Activated T-cell treated with anti-CD3 and anti-CD28 coated beads, Interleukin-2, amount 50 U/mL, for 48 hours (primary cell): ENCODE measurements at places on chromosomes 12 and 14.

DNA sequence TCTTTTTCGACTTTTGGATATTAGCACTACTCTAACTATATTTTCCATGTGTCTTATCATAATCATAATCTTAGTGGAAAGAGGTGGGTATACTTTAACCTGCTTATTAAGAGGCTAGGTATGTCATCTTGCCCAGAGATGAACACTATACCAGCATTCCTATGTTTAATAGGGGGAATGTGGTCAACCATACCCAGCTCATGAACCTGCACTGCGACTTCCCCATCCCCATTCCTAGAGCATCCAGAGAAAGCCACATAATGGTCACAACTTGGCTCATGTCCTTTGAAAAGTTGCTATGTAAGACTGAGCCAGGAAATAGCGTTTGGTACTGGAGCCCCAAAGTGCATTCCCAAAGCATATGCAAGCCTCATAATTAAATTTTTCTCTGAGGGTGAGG is 55.2 kb downstream of the TMCC3 start:
- no peak for DNase-seq

DNA sequence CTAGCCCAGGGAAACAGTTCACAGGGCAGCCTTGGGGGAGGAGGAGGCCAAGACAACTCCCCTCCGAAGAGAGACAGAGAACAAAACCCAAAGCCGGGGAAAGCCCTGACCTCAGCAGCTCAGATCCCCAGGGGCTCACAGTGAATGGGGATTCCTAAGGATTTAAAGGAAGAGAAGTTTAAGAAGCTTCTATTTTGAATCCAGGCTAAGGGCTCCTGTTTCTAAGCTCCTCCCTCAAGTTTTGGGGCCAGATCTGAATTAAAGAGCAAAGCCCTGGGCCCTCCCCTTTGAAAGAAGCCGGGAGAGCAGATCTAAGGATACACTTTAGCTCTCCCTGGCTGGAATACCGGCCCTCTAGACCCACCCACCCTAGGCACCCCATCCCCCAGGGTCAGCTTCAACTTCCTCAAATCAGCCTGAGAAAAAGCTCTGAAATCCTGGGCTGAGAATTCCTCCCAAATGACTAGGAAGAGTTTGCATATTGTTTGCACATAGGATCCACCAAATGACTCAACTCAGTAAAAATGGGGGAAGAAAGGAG is 3.9 kb downstream of the KDM2B start:
- DNase-seq, result no peak

DNA sequence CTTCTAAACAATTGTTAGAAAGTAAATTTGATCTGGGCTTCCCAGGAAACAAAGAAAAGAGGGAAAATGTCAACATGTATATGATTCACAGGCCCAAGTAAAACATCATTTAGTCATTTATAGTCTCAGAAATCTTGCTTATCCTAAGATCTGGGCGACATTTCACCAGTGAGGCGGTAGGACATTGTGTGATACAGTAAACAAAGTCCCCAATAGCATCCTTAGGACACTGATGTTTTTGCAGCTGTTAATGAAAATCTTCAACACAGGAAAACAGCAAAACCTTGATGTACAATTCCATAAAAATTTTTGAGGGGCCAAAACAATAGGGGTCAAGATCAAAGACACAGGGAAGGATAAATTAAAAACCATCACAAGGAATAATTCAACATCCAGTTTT is 20.2 kb downstream of the LMO3 start:
- DNase-seq, result no peak

DNA sequence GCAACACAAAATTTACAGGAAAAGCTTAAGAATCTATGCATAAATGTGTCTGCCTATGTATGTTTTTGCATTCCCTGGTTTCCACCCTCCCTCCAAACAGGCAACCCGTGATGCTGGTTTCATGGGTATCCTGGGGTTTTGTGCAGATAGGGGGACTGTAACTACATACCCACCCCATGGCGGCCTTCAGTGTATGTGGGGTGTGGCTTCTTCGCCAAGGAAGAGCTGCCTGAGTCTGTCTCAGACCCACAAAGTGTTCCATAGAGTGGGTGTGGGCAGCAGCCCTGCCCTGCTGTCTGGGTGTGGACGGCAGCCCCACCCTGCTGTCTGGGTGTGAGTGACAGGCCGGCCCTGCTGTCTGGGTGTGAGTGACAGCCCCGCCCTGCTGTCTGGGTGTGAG is 174.8 kb downstream of the ADGRD1 start:
- DNase-seq, result no peak

DNA sequence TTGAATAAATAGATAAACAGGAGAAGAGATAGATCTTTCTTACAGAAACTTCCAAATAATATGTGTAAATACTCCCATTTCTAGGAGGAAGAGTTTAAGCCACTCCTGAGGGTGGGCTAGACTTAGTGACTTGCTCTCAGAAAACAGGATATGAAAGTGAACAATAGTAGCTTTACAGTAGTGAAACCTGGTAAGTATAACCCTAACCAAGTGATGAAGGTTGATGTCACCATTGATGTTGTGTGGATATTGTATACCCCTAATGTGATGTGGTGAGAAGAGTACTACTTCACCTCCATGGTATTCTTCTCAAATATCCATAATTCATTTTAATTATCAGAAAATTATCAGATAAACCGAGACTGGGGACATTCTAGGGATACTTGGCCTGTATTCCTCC is 20.9 kb downstream of the AKAP6 start:
- DNase-seq, result no peak
